ENCODE measurements at places on chromosomes 11 and 22.
A peak's percentile ranks its signal among the peaks of the same experiment; 100 is the strongest.

DNA sequence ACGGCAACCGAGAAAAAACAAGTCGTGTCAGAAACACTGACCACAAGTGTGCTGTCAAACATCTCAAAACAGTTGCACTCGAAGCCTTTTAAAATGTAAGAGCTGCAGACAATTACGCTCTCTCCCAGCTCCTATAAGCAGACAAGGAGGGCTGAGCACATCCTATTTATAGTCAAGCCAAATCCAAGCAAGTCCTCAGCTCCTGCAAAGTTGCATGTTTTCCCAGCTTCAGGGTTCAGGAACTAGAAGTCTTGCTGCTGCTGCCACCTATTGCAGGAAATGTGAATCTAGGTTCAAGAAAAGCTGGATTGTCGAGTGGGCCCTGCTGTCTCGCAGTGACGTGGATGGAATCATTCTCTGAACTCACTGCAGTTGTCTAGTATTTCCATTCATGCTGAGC, 15.5 kb downstream of the EFCAB6 start:
- no peak for DNase-seq

GRCh38 chr11:117011541-117011898, 86.7 kb downstream of the SIK3 start:
- no peak for DNase-seq

- DNase-seq, result no peak
Observed at GRCh38 chr11:132957881-132958280, 574.4 kb downstream of the OPCML start.

GRCh38 chr22:32578752-32579151, 104.1 kb downstream of the FBXO7 start:
- DNase-seq, result no peak

DNA sequence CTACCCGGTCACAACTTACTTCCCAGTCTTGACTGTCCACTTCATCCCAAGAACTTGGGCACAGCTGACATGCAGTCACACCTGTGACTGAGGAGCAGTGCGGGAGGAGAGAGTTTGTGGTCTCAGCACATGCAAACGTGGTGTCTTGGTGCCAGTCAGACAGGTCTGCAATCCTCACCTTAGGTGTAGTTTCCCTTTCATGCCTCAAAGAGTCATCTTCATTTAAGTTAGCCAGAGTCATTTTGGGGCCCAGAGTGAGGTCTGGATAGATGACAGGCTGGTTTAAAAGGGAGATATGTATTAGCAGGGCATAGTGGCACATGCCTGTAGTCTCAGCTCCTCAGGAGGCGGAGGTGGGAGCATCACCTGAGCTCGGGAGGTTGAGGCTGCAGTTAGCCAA, 108.5 kb upstream of the SORL1-AS1 start:
- no peak for DNase-seq

GRCh38 chr22:44809456-44809855, 57.1 kb downstream of the ARHGAP8 start:
- no peak for DNase-seq

DNA sequence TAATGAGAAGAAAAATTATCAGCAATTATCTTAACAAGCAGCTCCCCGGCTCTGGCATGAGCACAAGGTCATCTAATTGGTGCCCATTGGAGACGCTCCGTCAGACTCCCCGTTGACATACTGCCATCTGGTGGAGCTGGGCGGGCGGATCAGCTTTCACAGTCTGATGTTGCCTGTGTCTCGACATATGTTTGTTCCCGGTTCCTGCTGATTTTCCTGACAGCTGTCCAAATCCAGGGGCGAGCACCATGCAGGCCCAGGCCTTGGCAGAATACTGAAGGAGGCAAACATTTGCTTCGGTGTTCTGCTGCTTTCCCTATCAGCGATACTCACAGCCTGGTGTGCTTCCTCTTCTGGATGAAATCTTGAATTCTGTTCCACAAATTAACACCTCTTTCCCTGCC, 43.8 kb upstream of the BARX2 start:
- DNase-seq, result peak; percentile 31

- peak; percentile 28 for DNase-seq
Observed at GRCh38 chr22:45318558-45319323, 9.0 kb downstream of the FAM118A start.

DNA sequence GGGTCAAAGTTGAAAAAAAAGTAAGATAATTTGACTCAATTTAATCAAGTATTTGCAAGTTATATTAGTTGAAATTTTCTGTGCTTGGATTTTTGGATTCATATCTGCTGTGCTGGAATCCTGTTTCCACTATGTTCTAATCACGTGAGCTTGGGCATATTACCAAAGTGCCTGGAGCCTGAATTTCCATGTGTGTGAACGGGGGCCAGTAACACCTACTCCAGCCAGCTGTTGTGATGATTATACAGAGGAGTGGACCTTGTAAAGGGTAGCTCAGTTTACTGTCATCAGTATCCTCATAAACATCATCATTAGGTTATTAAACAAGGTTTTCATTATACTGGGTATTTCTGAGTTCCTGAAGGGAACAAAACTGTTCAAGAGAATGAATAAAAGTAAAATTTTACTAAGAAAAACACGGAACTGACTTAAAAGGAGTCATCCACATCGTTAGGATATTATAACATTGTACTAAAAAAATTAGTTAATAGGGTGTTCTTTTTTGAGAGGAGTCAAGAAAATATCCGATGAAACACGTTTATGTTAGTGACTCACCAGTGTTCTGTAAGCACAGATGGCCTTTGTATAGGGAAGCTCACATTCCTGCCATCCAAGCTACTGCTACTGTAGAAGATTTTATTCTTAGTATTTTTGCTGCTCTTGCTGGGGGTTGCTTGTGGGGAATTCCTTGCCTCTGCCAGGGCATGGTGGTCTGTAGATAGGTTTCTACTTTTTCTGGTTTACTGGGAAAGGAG, 144.1 kb downstream of the ARHGAP42 start:
- DNase-seq, result no peak

GRCh38 chr11:115985896-115986295, 481.7 kb upstream of the CADM1 start:
- DNase-seq, result no peak

GRCh38 chr22:50627642-50628542, at the start of gene ARSA:
Gene ARSA (minus strand): TSS chr22:50628152. CDS start chr22:50627779, 373 bp downstream.
- peak; percentile 59 for DNase-seq
